NCI-H2107 (cell line): ENCODE measurements at places on chromosomes 3 and 15.

DNA sequence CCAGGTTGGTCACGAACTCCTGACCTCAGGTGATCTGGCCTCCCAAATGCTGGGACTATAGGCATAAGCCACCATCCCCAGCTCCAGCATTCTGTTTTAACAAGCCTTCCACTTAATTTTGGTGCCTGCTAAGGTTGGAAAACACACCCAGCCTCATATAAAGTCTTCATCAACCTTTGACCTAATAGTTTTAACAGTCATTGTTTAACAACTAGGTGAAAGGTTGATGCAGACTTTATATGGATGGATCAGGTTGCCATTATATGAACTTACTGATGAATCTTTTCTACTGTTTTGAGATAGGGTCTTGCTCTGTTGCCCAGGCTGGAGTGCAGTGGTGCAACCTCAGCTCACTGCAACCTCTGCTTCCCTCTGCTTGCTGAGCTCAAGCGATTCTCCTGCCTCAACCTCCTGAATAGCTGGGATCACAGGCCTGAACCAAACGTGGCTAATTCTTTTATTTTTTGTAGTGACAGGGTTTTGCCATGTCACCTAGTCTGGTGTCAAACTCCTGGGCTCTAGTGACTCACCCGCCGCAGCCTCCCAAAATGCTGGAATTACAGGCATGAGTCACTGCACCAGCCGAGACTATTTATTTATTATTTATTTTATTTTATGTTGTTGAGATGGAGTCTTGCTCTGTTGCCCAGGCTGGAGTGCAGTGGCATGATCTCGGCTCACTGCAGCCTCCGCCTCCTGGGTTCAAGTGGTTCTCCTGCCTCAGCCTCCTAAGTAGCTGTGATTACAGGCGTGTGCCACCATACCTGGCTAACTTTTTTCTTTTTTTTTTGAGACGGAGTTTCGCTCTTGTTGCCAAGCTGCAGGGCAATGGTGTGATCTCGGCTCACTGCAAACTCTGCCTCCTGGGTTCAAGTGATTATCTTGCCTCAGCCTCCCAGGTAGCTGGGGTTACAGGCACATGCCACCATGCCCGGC is 3.1 kb upstream of the RPAP1 start:
- no peak for DNase-seq

GRCh38 chr15:58292751-58293175 is 139.0 kb upstream of the LIPC start:
- no peak for DNase-seq

DNA sequence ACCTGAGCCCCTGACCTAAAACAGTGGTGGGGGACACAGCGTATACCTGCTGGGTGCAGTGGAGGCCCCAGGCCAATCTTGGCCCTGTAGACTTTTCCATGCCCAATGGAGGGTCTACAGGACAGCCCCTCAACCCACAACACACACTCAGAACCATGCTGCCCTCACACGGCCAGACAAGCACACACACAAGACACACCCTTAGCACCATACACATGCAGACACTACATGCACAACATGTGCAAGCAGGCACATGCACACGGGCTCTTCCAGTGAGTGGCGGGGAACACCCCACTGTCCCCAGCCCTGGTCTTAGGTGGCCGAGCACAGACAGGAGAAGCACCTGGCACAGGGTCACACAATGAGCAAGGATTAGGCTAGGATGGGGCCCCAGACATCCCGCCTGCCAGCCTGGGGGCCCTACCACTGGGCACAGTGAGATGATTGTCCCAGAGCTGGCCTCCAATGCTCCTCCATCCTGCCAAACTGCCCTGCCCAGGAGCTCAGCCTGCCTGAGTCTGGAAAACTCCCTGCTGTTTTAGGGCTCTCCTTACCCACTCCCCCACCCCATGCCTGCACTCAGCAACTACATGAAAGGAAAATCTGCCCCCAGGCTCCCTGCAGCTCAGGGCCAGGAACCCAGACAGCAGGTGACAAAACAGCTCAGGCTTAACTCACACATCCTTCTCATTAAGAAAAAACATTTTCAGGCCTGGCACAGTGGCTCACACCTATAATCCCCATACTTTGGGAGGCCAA is 15.8 kb downstream of the IQSEC1 start:
- no peak for DNase-seq

DNA sequence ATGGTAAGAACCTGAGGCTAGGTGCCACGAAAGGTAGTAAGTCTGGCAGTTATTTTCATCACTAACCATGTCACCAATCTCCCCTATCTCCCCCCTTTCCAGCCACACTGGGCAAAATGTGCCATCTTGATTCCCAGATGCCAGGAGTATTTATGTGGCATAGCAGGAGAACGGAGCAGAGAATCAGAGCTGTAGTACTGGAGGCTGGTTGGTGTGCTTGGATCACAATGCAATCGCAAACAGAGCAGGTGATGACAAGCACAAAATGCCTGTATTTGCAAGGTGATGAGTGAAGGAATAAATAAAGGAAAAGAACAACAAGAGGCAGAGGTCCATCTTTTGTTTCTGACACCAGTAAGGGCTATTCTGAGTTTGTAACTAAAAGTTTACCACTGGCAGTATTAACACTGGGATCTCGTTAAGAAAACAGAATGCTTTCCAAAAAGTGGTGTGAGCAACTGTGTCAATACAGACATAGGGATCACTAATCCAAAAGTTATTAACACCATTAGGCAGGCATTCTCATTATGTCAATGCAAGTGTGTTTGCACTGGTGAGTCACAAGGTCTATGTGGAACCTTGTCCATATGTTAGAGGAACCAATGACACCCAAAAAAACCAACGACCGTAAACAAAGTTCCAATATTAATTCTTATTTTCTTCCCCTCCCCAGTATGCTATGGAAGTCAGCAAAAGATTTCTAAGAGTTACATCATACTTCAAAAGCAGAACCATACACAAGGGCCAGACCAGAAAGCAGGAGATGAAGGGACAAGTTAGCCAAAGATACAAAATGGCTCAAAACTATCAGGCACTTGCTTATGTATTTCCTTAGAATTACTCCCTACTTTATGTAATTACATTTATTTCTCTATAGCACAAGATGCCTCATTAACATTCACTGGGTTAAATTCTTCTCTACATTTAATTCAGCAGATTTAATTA is 556.6 kb downstream of the FOXP1 start:
- no peak for DNase-seq

DNA sequence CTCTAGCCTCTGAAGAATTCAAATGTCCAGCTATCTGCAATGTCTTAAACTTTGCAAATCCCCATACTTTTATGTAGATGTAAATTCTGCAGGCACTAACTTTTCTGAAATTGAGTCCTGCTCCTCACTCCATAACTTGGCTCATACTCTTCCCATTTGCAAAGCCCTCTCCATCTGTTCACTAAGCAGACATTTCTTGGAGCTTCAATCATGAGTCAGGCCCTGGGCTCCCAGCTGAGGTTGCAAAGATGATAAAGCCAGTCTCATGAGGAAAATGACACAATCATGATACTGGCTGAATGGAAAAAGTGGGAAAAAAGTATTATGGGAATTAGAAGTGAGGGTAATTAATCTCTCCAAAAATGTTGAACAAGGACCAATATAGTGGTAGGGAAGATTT is 507.6 kb downstream of the NR2F2 start:
- no peak for DNase-seq

- DNase-seq: no peak
Measured at GRCh38 chr3:190017521-190018288, 103.0 kb downstream of the P3H2 start.

- DNase-seq: no peak
Measured at GRCh38 chr3:41202834-41203345, 3.6 kb downstream of the CTNNB1 start.

GRCh38 chr3:133021206-133021605 is 17.0 kb upstream of the TMEM108 start:
- no peak for DNase-seq

- DNase-seq: no peak
Measured at GRCh38 chr3:55579496-55579895, 92.4 kb upstream of the WNT5A start.

DNA sequence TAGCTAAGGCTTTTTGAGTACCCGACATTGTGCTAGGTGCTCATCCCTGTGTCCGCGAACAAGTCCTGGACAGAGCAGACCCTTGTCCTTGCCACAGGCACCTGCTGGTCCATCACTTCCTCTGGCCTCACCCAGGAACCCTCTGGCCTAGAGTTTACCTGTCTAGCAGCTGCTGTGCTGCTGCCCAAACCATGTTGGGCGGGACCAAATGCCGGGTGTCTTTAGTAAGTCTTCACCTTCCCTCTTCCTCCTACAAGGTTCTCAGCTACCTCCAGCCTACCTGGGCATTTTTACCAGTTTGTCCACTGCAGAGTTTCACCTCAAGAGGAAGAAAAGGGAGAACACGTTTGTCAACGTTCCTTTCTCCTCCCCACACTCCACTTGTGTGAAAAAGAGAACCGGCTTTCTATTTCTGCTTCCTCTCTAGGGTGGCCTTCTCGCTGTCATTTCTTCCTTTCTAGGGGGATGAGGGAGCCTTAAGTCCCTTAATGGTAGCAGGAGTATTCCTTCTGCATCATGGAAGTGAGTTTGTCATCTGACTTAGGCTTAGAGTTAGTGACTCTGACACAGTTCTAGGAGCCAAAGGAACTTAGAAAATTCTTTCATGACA is 80.4 kb upstream of the GCNT3 start:
- DNase-seq: no peak

DNA sequence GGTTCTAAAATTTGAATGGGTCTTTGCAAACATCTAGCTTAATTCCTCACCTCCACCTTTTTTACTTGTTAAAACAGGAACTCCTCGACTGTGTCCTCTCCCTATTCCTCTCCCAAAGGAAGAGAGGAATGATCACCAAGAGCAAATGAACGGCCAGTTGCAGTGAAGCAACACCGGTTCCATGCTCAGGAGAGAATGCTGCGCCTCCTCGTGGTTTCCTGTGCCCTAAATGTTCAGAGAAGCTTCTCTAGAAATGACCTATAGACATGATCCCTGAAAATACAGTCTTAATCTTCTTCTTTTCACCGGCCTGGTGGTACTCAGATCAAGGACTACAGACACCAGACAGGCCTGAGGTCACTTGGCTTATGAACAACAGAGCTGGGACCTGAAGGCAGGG is 65.1 kb upstream of the GUCA1C start:
- no peak for DNase-seq

- DNase-seq: no peak
Measured at GRCh38 chr15:50744601-50745000, 20.9 kb downstream of the SPPL2A start.

DNA sequence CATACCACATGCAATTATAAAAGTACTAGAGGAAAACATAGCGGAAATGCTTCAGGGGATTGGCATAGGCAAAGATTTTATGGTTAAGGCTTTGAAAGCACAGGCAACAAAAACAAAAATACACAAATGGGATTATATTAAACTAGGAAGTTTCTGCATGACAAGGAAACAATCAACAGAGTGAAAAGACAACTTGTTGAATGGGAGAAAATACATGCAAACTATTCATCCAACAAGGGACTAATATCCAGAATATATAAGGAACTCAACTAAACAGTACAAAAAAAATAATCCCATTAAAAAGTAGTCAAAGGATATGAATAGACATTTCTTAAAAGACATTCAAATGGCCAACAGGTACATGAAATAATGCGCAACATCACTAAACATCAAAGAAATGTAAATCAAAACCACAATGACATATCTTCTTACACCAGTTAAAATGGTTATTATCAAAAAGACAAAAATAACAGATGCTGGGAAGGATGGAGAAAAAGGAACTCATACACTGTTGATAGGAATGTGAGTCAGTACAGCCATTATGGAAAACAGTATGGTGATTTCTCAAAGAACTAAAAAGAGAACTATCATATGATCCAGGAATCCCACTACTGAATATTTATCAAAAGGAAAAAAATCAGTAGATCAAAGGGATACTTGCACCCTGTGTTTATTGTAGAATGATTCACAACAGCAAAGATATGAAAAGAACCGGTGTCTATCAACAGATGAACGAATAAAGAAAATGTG is 39.1 kb downstream of the COPS2 start:
- no peak for DNase-seq

DNA sequence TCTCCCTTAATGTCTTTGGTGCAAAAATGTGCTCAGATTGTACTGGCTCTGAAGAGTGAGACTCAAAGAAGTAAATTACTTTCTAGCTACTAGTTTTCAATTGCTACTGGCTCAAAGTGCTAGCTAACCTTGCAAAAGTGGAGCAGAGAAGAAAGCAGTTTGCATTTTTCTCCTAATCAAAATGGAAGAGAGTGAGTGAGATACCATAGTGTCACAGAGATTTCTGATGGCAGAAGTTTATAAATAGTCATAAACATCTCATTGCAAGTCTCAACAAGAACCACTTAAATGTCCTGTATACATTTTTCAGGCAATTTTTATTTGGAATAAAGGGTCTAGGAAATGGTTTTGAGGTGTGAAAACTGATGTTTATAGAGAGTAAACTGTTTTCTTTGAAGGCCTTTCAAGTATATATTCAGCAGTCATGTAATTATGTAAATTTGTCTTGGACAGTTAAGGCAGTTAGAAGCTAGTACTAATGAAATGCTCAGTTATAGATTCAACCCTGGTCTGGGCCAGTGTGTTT is 237.7 kb upstream of the GOLIM4 start:
- DNase-seq: no peak

DNA sequence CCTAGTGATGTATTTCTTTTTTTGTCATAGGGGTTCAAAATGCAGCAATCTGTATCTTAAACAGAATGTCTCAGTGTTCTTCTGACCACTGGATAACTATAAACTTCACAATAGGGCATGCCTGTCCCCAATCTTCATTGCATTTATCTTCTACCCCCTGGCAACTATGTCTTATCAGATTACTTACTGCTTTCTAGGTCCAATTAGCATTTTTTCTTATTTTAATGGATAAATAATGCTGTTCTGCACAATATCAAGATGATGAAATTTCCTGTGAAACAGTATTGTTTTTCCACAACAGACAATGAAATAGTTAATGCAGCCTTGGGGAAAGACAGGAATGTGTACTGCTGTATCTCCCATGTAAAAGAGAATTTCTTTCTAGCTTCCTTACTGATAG is 432.1 kb downstream of the NSUN3 start:
- DNase-seq: no peak

DNA sequence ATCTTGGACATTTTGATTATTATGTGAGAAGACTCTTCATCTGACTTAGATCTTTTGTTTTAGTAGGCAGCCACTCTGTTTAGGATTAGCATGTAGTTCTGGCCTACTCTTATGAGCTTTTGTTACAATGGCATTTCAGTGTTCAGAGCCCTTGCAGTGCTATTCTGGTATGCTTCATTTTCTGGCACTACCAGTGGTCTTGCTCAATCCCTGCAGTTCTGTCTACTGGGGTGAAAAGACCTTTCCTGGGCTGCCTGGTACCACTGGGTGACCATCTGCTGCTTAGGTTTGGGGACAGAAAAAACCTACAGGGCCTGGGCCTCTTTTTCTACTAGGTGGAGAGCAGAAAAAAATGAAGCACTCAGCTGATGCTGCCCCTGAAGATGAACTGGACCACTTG is 42.5 kb downstream of the IL16 start:
- no peak for DNase-seq

DNA sequence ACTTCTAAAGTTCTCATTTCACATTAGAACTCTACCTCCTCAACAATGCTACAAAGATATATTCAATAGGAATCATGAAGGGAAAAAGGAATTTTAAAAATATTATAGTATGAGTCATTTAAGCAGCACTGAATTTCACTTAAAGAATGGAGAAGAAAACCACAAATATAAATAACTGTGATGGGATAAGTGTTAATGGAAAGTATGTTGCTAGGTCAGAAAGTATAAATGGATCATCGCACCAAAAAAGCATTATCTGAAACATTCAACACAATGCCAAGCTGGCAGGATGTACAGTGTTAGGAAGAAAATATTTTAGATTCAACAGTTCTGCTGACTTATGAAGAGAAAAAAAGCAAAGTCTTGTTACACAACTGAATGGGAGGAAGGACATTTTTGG is 101.4 kb downstream of the TFG start:
- DNase-seq: no peak

GRCh38 chr15:37142371-37142770 is 42.0 kb upstream of the MEIS2 start:
- DNase-seq: no peak
